ENCODE measurements at places on chromosomes 5 and 9. TPM values are rescaled to one million over a fixed set of nuclear protein-coding genes. Genes with fewer than 3 reads are reported as not detected.
A peak's percentile ranks its signal among the peaks of the same experiment; 100 is the strongest.

- H3K4me1 ChIP-seq: peaks cover 24% of the 10 kb centered on the region
- H3K4me3 ChIP-seq: no peak overlapping the region
- DNase-seq: no peak
- H3K36me3 ChIP-seq: no peaks in the 10 kb centered on the region
- H3K27me3 ChIP-seq: no peaks in the 10 kb centered on the region
Observed at GRCh38 chr9:108139900-108140299, 650.3 kb upstream of the KLF4 start.

DNA sequence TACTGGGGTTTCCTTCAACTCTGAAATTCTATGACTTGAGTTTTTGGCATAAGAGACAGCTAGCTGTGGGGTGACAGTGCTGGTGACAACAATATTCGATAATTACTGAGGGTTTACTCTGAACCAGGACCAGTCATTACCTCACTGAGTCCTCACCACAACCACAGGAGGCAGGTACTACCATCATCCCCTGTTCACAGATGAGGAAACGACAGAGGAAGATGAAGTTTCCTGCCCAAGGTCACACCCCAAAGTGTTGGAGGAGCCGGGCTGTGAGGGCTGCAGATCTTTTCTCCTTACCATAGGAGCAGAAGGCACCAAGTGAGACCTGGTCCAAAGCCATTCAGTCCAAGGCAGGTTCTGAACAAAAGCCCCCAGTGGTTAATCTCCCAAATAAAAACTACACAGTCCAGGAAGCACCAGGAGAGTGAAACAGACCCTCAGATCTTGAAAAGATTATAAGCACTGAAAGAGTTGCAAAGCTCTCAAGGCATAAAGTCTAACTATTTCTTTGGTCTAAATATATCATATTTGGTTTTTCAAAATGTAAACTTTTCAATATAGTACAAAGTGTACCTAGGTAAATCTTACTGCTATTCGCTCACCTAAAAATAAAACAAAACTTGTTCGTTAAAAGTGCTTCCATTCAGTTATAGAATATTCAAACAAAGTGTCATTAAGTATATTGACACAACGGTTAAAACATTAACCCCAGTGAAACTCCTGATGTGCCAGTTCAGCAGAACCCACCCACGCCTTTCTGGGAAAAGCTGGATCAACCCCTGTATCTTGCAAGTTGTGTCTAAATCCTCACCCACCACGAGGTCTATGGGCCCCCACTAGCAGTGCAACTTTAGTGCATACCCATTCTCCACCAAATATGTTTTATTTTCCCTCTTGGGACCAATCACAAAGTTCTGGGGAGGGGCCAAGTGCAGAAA lies 82.6 kb upstream of the EQTN start:
- H3K4me1 ChIP-seq: peaks cover 9% of the 10 kb centered on the region
- H3K36me3 ChIP-seq: no peaks in the 10 kb centered on the region
- no peak overlapping the region for H3K27ac ChIP-seq
- DNase-seq: no peak
- H3K27me3 ChIP-seq: no peaks in the 10 kb centered on the region

RNF180 gene
- total RNA-seq: 22.4 TPM

- H3K27me3 ChIP-seq: no peaks in the 10 kb centered on the region
- no peak for DNase-seq
- H3K27ac ChIP-seq: peak overlapping the region; percentile 87
- peaks cover 38% of the 10 kb centered on the region for H3K4me1 ChIP-seq
- peak overlapping the region; percentile 71 for H3K4me3 ChIP-seq
- H3K36me3 ChIP-seq: peaks cover 37% of the 10 kb centered on the region
Observed at GRCh38 chr9:37486616-37487548, 1.1 kb downstream of the POLR1E start.

DNA sequence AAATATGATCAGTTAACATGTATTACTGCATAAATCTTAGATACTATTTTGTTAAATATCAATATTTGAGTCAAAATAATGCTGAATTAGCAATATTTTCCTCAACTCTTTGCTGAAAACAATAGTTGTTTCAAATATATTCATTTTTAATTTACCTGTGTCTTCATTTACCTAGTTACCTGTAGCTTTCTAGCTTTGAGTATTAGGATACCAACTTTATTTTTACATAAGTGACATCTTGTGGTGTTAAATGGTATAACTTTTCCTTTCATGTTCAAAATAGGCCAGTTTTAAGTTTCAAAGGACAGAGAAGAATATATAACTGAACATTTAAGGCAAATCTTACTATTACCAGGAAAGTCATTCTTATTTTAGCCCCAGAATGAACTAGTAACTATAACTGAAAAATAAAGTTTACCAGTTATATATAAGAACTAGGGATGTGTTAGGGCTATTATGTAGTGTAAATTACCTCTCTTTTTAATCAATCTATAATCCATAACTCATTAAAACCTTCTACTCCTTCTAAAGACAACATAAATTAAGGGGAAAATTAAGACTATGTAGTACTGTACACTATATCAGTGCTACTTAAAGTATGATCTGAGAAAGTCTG lies 25.3 kb downstream of the AP3B1 start:
- H3K36me3 ChIP-seq: peaks cover 23% of the 10 kb centered on the region
- no peak for DNase-seq
- no peak overlapping the region for H3K27ac ChIP-seq
- no peak overlapping the region for H3K4me3 ChIP-seq
- no peaks in the 10 kb centered on the region for H3K27me3 ChIP-seq

PCDHGA4 gene
- total RNA-seq: 7.9 TPM

DNA sequence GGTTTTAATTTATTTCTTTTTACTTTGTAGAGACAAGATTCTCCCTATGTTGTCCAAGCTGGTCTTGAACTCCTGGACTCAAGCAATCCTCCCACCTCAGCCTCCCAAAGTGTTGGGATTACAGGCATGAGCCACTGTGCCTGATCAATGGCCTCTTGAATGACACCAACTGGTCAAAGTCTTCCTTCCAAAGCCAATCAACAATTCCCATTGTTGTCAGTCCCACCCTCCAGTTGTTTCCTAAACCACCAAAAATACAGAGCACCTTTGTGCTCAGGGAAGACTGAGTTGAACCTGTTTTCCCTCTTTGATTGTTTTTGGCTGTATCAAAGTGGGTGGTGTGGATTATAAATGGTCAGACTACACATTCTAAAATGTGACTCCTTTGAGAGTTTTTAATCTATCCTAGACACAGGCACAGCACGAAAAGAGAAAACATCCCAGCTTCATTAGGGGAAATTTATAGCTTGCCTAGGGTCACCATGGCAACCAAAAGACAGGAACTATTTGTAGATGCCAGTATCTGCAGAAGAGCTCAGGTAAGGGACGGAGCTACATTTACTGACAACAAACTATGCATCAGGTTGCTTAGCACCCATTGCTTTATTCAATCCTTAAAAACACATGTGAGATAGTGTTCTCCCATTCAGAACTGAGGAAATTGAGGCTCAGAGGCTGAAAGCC lies 27.6 kb upstream of the ATP6V1G1 start:
- H3K4me1 ChIP-seq: no peaks in the 10 kb centered on the region
- no peaks in the 10 kb centered on the region for H3K27me3 ChIP-seq
- no peak overlapping the region for H3K4me3 ChIP-seq
- no peak for DNase-seq
- H3K36me3 ChIP-seq: no peaks in the 10 kb centered on the region
- H3K27ac ChIP-seq: no peak overlapping the region
